Lower lobe of right lung (tissue), 2 donors: ENCODE measurements at places on chromosomes 1 and 21. TPM values are rescaled to one million over a fixed set of nuclear protein-coding genes. Genes with fewer than 3 reads are reported as not detected.

GRCh38 chr1:230549625-230550024, 92.7 kb upstream of the COG2 start:
- no peak for DNase-seq
- H3K4me1 ChIP-seq, result no peaks in the 10 kb centered on the region
- H3K27me3 ChIP-seq, result no peaks in the 10 kb centered on the region
- H3K4me3 ChIP-seq, result no peak overlapping the region

FAM3B gene
- total RNA-seq, result 4.8 TPM

GRCh38 chr1:114203595-114204128, 50.0 kb upstream of the SYT6 start:
- DNase-seq, result no peak
- no peaks in the 10 kb centered on the region for H3K36me3 ChIP-seq
- H3K4me1 ChIP-seq, result no peaks in the 10 kb centered on the region
- H3K4me3 ChIP-seq, result no peak overlapping the region
- H3K27me3 ChIP-seq, result peaks cover 3% of the 10 kb centered on the region

- DNase-seq, result no peak
- H3K27ac ChIP-seq, result peak overlapping the region; percentile 89
- no peaks in the 10 kb centered on the region for H3K27me3 ChIP-seq
- peak overlapping the region; percentile 89 for H3K4me3 ChIP-seq
Measured at GRCh38 chr1:113391649-113392271, 1.4 kb downstream of the MAGI3 start.

GRCh38 chr1:19664453-19665185, at the start of gene HTR6:
HTR6 (plus strand) TSS chr1:19664875; CDS start chr1:19665754, 879 bp downstream.
- no peaks in the 10 kb centered on the region for H3K4me1 ChIP-seq
- DNase-seq, result no peak
- H3K27ac ChIP-seq, result no peak within 1 kb of the TSS

DNA sequence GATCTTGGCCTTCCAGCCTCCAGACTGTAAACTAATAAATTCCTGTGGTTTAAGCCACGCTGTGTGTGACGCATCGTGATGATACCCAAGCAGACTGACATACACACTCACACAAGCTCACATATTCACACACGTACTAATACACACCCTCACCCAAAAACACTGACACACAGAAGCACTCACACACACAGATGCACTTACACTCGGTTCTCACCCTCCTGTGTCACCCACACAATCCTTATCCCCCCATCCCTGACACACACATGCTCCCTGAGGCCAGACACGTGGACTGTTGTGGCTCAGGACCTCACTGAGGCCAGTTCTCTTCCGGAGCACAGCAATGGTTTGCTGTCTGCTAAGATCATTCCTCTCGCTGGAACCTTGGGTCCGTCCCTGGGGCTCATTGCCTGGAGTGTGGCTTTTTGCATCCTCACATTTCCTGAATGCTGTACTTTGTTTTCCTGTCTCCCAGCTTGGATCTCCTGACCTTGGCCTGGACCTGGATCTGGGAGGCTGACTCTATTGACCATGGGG, 76.9 kb upstream of the LYST start:
- H3K4me3 ChIP-seq, result no peak overlapping the region
- H3K27ac ChIP-seq, result no peak overlapping the region
- H3K36me3 ChIP-seq, result no peaks in the 10 kb centered on the region
- no peaks in the 10 kb centered on the region for H3K27me3 ChIP-seq
- no peak for DNase-seq
- H3K4me1 ChIP-seq, result peaks cover 55% of the 10 kb centered on the region

GRCh38 chr21:38609580-38609979, 111.3 kb upstream of the ERG start:
- H3K27me3 ChIP-seq, result no peaks in the 10 kb centered on the region
- H3K4me1 ChIP-seq, result no peaks in the 10 kb centered on the region
